ENCODE measurements at places on chromosomes 11 and 22. TPM values are rescaled to one million over a fixed set of nuclear protein-coding genes. Genes with fewer than 3 reads are reported as not detected.

- H3K4me1 ChIP-seq, result peaks cover 10% of the 10 kb centered on the region
- H3K36me3 ChIP-seq, result no peaks in the 10 kb centered on the region
- no peak for DNase-seq
- H3K4me3 ChIP-seq, result no peak overlapping the region
- no peak overlapping the region for H3K27ac ChIP-seq
Observed at GRCh38 chr22:44698531-44699421, 3.2 kb upstream of the PRR5 start.

GRCh38 chr11:26762089-26762488 is 40.2 kb upstream of the SLC5A12 start:
- H3K27ac ChIP-seq, result no peak overlapping the region
- no peaks in the 10 kb centered on the region for H3K27me3 ChIP-seq
- peaks cover 8% of the 10 kb centered on the region for H3K4me1 ChIP-seq

- no peaks in the 10 kb centered on the region for H3K36me3 ChIP-seq
- no peaks in the 10 kb centered on the region for H3K4me1 ChIP-seq
- no peak overlapping the region for H3K27ac ChIP-seq
- no peak for DNase-seq
- H3K4me3 ChIP-seq, result no peak overlapping the region
Observed at GRCh38 chr22:22945195-22945594, 57.6 kb downstream of the IGLL5 start.

GRCh38 chr11:47569646-47570045 is 4.2 kb downstream of the PTPMT1 start:
- no peaks in the 10 kb centered on the region for H3K27me3 ChIP-seq
- H3K4me3 ChIP-seq, result no peak overlapping the region
- DNase-seq, result no peak
- no peak overlapping the region for H3K27ac ChIP-seq
- peaks cover 18% of the 10 kb centered on the region for H3K36me3 ChIP-seq
- peaks cover 21% of the 10 kb centered on the region for H3K4me1 ChIP-seq

C11orf21 gene
- total RNA-seq, result 0.63 TPM

Measured in thyroid gland (tissue), 4 donors.